Thyroid gland (tissue), 4 donors: ENCODE measurements at places on chromosomes 12 and 14.

DNA sequence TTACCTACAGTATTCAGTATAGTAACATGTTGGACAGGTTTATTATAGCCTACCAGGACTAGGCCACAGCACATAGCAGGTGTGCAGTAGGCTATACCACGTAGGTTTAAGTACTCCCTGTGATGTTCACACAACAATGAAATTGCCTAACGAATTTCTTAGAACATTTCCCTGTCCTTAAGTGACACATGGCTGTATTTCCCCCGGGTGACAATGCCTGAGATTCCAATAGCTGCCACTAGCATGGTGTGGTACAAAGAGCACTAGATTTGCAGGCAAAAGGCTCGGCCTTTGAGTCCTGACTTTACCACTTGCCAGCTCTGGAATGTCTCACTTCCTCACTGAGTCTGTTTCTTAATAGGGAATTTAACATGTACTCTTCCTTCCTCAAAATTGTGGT, 19.7 kb downstream of the PTPN21 start:
- DNase-seq, result no peak

- DNase-seq, result no peak
Observed at GRCh38 chr12:76010732-76011458, 20.7 kb downstream of the PHLDA1 start.

DNA sequence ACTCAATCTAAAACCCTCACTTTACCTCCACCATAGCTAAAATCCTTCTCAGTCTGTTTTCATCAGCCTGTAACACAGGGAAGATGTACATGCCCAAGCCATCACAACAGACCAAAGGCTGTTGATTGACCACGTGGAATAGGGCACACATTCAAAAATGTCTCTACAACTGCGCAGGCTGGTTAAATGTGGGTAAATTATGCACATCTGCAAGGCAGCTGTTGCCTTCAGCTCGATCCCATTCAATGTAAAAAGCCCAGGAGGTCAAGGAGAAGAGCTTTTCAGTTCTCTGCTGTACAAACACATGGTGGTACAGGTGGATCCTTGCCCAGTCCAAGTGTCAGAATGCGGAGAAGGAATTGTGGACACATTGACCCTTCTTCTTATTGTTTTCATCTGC, 354.0 kb downstream of the FLRT2 start:
- no peak for DNase-seq

DNA sequence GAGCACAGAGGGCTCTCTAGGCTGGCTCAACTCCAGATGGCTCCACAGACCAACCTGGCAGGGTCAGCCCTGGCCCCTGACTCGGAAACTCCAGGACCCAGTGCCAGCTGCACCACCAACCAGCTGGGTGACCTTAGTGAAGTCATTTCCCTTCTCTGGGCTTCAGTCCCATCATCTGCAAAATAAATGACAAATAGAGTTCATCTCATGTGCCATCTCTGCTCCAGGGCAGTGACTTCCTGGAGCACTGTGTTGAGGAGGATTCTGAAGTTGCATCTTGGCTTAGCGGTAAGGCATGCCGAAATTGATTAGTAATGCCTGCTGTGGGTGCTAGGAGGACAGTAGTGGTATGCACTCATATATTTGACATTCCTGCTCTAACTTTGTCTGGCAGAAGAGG, 31.5 kb downstream of the DTX1 start:
- DNase-seq, result no peak

DNA sequence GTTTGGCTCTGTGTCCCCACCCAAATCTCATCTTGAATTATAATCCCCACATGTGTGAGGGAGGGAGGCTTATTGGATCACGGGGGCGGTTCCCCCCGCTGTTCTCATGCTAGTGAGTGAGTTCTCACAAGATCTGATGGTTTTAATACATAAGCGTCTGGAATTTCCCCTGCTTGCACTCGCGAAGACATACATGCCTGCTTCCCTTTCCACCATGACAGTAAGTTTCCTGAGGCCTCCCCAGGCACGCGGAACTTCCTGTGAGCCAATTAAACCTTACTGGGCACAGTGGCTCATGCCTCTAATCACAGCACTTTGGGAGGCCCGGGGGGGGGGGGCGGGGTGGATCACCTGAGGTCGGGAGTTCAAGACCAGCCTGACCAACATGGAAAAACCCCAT, 60.8 kb downstream of the R3HDM2 start:
- DNase-seq, result no peak

- no peak for DNase-seq
Observed at GRCh38 chr14:63642656-63643382, 1.1 kb upstream of the WDR89 start.

DNA sequence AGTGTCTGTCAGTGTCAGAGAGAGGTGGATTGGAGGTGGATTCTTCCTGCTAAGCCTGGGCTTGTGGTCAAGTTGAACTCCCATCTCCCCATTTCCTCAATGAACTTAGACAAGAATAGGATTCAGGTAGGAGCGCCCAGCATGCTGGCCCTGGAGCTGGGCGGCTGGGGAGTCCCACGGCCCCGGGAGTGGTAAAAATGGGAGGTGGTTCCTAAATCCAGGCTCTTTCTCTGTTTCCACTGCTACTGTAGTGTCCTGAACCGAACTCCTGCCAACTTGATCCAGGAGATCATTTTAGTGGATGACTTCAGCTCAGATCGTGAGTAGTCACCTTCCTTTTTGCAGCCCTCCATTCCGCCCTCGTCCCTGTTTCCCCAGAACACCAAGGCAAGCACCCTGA, 65.1 kb downstream of the GALNT16 start:
- no peak for DNase-seq

GRCh38 chr14:99258341-99258861, 13.6 kb downstream of the BCL11B start:
- DNase-seq, result peak; percentile 84

GRCh38 chr12:14560904-14561574, 6.6 kb downstream of the PLBD1 start:
- DNase-seq, result no peak

GRCh38 chr14:67510836-67511235, 22.3 kb upstream of the PLEKHH1 start:
- DNase-seq, result no peak

GRCh38 chr14:104676694-104677511, 12.5 kb upstream of the INF2 start:
- peak; percentile 39 for DNase-seq

DNA sequence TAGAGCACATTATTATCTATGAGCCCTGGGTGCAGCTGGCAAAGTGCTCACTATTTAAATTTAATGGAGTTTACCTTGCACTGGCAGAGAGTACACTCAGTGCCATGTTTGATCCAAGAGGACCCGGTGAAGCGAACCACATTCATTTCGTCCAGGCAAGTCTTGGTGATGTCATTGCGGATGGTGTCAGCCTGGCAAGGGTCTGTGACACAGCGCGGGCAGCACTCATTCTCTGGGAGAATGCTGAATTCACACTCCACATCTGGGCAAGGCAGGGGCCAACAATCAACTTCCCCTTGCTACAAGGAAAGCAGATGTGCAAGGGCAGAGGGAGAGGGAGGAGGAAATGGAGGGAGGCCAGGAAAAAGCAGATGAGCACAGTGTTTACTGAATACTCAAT, 356.2 kb downstream of the NELL2 start:
- no peak for DNase-seq

DNA sequence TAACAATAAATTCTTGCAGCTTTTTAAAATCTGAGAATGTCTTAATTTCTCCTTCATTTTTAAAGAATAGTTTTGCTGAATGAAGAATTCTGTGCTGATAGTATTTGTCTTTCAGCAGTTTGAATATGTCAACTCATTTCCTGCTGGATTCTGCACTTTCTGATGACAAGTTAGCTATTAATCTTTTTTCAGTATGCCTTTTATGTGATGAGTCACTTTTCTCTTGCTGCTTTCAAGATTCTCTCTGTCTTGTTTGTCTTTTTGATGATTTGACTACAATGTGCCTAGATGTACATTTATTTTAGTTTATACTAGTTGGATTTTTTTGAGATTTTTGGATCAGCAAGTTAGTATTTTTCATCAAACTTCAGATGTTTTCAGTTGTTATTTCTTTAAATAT, 87.9 kb upstream of the AVPR1A start:
- DNase-seq, result no peak

- DNase-seq, result peak; percentile 50
Observed at GRCh38 chr14:97106609-97107008, 309.4 kb downstream of the VRK1 start.

- DNase-seq, result no peak
Observed at GRCh38 chr14:24139272-24139934, 2.0 kb downstream of the EMC9 start.

- no peak for DNase-seq
Observed at GRCh38 chr12:128920468-128920867, 67.2 kb downstream of the GLT1D1 start.
